Hepatocyte (in vitro differentiated cells): ENCODE measurements at places on chromosomes 1 and 21. TPM values are rescaled to one million over a fixed set of nuclear protein-coding genes. Genes with fewer than 3 reads are reported as not detected.

- no peak for DNase-seq
Observed at GRCh38 chr21:41945982-41946381, 7.8 kb downstream of the C2CD2 start.

DNA sequence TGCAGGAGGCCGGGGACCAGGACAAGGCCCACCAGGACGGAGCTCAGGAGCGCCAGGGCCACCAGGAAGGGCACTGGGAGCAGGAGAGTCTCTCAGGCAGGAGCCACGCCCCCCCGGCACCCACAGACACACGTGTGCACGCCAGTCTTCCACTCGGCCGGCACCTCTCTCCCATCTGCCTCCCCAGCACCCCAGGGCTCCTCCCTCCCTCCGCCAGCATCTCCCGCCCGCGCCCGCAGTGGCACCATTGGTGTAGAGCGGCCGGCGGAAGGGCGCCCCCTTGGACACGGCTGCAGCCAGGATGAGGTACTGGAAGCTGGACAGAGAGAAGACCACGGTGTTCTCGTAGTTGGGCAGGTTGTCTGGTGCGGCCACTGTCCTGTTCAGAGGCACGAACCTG is 6.1 kb upstream of the MFAP2 start:
- DNase-seq = no peak

DNA sequence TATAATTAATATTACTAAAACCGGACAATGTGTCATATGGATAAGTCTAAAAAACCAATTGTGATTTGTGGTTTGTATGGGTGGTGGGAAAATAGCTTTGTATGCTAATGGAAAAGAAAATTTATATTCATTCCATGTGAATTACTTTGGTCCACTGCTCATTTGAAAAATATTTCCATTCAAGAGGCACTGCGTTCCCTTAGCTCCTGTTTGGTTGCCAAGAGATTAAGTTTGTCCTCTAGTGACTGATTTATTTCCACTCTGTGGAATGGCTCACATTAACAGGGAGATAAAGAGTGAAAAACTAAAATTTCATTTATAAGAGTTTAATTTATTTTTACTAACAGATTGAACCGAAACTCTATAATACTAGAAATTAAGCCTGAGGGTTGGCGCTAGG is 744.1 kb upstream of the CHRM3 start:
- peak; percentile 10 for DNase-seq

- DNase-seq = no peak
Observed at GRCh38 chr1:10800778-10801177, 4.3 kb upstream of the CASZ1 start.

GRCh38 chr1:24117132-24117531 is 5.2 kb upstream of the MYOM3 start:
- no peak for DNase-seq

GRCh38 chr1:228180271-228180958 is 14.8 kb downstream of the IBA57 start:
- no peak for DNase-seq

GRCh38 chr1:107358619-107359327 is 217.9 kb downstream of the NTNG1 start:
- no peak for DNase-seq

DNA sequence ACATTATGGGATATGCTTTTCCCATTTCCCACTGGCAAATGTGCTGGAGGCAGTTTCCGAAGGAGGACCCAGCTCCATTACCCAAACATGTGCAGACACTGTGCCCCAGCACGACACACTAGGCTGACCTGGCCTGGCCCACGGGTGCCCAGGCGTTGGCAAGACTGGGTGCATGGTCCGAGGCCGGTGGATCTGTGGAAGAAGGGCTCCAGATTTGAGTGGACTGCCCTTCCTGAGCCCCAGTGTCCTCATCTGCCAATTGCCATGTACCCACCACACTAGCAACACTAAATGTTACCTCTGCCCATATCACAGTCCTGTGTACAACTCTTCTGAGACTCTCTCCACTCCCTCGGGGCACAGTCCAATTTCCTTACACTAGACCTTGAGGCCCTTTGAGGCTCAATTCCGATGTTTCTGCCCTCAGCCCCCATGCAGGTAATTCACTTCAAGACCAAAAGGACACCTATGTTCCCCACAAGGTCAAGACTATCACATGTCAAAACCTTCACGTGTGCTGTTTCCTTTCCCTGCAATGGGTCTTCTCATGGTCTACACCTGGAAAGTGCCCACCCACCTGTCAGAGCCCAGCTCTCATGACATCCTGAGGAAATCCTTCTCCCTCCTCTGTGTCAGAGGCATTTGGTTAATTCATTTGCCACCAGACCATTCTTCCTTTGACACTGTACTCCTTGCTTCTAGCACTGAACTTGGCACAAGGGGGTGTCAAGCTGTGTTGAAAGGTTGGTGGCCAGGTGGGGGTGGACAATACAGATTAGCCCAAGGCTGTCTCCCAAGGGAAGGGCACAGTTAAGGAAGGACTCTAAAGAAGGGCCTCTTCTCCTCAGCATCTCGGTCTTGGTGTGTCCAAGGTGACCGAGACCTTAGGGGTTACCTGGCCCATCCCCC is 124.9 kb downstream of the DMRTB1 start:
- DNase-seq = no peak

GRCh38 chr1:162033428-162033827 is 9.8 kb upstream of the OLFML2B start:
- no peak for DNase-seq

DNA sequence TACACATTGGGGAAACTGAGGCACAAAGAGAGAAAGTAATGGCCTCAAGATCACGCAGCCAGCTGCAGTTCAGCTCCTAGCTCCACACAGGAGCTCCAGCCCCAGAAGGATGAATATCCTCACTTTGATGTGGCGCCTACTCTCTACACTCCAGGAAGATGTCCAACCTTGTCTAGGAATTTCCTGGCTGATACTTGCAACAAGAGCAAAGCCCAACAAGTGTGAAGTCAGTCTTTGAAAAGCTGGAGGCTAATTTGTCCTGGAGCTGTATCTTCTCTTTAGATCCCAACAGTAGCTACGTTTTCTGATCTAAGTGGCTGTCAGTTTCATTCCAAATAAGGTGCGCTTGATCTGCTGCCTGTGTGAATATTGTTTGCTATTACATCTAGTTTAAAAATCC is 344.9 kb downstream of the PTPRU start:
- no peak for DNase-seq

- DNase-seq = no peak
Observed at GRCh38 chr1:248862695-248862997, 3.8 kb upstream of the ZNF692 start.

DNA sequence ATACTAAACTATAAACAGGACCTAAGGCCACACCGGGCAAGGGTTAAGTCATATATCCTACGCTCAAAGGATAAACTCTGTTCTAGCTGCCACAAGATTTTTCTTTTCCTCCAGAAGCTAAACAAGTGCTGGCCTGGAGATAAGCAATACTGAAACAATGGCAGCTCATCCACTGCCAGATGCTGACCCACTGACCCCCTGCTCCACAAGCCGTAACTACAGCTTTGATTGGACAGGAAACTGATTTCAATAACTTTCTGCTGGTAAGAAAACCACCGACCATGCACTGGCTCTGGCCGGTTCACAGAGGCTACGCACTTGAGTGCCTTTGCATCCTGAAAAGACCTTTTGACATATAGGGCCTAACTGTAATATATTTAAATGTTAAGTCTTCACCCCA is 51.3 kb upstream of the PLA2G2C start:
- DNase-seq = no peak

DNA sequence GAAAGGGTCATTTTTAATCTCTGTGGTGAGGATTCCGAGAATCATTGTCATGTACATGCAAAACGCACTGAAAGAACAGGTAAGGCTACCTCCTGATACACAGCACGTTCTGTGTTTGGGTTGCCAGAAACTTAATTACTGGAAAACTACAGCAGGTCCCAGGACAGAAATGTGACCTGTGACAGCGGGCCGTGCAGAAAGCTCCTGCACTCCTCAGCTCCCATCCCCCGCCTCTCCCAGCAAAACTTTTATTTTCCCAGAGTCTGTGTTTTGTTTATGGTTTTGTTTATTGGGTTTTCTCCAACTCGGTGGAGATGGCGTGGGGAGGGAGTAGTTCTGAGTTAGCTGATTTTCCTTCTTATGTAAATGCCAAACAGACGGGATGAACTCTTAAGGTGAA is 44.7 kb downstream of the SLC44A3 start:
- peak; percentile 44 for DNase-seq

DNA sequence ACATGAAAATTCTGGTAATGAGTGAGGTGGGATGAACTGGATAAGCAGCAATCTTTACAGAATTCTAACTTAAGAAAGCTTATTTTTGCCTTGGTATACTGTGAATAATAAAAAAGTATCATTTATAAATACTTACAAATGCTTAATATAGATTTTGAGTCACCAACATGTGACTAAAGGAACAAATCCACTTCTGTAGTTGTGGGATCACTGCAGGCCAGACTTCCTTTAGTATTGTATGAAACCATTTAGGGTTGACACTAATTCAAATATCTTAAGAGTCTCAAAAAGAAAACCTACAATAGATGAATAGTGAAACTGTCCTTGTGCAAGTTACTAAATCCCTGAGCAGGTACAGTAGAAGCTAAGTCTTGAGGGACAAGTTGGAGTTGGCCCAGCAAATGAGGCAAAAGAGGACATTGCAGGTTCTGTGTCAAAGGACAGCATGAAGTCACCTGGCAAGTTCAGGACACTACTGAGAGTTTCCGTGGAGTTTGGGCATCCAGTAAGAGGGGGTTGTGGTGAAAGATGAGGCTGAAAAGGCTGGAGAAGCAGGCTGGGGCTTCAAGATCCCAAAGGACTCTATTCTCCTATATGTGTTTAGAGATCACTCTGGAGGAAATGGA is 5.9 kb upstream of the THEM4 start:
- no peak for DNase-seq

DNA sequence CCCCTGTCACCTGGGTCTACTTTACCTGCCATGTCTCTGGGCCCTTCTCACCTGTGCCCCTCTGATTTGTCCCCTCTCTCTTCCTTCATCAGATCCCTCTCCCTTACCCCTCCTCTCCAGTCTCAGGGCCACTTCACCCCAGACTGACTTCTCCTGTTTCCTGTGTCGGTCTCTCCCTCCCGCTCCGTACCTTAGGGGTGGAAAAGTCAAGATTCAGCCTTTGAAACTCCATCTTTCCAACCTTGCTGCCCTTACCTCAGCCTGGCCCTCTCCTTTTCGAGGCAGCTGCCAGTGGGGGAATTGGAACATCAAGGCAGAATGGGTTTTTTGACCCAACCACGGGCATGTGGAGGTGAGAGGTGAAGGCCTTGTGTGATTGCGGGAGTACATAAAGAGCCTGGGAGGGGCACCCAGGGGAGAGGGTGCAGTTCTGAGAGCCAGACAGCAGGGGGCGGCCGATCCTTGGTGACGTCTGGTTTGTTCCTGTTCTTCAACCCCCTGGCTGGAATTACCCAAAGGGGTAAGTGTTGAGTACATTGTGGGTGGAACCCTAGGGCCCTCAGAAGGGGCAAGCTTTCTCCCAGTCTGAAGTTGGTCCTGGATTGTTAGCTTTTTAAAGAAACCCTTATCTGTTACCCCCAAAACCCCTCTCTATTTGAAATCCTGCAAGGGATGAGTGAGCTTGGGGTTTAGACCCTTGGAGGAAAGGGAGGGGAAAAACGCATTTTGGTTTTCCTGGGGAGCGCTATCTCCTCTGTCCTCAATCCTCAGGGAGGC is 12.3 kb upstream of the DMBX1 start:
- DNase-seq = peak; percentile 79

DNA sequence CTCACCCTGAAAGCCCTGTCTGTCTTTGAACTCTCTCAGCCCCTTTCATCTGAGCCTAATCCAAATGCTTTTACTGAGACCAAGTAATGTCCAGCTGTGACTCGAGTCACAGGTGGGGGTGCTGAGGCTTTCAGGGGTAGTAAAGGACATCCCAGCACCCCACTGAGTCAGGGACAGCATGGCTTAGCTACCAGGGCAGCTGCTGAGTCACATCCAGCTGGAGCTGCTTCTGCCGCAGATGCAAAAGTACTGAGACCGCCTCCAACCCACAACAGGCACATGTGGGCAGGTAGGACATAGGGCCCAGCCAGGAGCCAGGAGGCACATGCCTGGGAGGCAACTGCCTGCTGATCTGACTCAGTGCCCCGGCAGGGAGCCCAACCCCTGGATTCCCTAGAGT is 6.7 kb upstream of the VSIG8 start:
- no peak for DNase-seq

GRCh38 chr1:231828182-231828920 is 201.8 kb downstream of the DISC1 start:
- peak; percentile 45 for DNase-seq

DNA sequence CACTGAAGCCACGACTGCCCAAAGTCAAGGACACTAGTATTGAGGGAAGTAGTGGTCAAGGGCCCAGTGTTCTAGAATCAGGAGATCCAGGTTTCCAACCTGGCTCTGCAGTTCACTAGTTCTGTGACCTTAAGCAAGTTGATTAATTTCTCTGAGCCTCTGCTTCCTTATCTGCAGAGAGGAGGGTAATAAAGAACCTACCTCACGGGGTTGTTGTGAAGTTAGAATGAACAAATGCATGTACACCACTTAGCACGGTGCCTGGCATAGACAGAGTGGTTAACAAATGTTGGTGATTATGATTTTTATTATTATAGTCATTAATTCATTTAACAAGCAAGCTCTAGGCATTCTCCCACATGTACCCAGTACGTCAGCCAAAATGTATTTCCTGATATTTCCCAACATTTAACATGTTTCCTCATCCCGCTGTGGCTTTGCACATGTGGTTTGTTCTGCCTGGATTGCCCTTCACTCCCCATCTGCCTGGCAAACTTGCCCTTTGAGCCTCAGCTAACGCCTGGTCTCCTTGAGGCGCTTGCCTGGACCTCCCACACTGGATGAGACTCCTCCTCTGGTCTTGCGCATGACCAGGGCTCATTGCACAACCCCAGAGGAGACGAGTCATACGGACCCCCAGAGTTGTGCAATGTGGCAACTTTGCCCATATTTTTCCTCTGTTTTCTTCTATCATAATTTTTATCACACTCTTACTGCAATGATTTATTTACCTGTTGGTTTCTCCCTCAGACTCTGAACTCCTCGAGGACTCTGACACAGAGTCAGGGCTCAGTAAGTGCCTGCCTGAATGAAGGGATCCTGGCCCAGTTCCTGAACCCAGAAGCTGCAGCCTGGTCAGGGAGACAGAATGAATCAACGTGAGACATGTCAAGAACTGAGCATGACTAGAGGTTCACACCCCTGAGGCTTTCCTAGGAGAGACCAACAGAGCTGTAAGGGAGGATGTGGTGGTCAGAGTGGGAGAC is 20.7 kb upstream of the MFSD2A start:
- DNase-seq = peak; percentile 94

DNA sequence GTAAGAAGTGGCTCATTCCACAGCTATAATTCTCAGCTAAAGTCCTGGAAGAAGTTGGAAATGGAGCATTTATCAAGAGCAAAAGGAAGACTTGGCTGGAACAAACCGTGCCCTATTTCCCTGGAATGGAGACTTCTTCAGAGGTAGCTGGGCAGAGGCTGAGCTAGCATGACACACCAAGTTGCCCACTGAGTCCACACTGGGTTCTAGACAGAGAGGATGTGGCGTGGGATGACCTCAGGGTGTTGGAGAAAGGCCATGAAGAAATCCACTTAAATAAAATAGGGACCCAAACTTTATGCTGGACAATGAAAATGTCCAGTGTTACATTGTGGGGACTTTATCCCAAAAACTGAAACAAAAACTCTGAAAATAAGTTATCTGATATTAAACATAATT is 116.2 kb downstream of the KCNJ6 start:
- DNase-seq = no peak

Gene SOX13
- 11.5 and 11.9 TPM in 2 replicates for total RNA-seq

Gene AGT
- 476 and 505 TPM in 2 replicates for total RNA-seq

Gene DNAJC28
- 3.8 and 5.8 TPM in 2 replicates for total RNA-seq

Gene S1PR1
- 8.7 and 9.3 TPM in 2 replicates for total RNA-seq

Gene S100A16
- 103 and 129 TPM in 2 replicates for total RNA-seq

Gene HSD11B1
- total RNA-seq = 1.7 and 2.1 TPM in 2 replicates

Gene MAP1LC3C
- total RNA-seq = 0.16 and 0.27 TPM in 2 replicates

Gene HCN3
- total RNA-seq = 1.5 and 4.3 TPM in 2 replicates

Gene TMPRSS15
- 0.07 TPM in 1 of 2 replicates, not detected in the other for total RNA-seq

Gene RAB3B
- total RNA-seq = 23.1 and 24.7 TPM in 2 replicates

Gene CD52
- total RNA-seq = 1.2 and 8.1 TPM in 2 replicates
